ENCODE measurements at places on chromosomes 2 and 18.

DNA sequence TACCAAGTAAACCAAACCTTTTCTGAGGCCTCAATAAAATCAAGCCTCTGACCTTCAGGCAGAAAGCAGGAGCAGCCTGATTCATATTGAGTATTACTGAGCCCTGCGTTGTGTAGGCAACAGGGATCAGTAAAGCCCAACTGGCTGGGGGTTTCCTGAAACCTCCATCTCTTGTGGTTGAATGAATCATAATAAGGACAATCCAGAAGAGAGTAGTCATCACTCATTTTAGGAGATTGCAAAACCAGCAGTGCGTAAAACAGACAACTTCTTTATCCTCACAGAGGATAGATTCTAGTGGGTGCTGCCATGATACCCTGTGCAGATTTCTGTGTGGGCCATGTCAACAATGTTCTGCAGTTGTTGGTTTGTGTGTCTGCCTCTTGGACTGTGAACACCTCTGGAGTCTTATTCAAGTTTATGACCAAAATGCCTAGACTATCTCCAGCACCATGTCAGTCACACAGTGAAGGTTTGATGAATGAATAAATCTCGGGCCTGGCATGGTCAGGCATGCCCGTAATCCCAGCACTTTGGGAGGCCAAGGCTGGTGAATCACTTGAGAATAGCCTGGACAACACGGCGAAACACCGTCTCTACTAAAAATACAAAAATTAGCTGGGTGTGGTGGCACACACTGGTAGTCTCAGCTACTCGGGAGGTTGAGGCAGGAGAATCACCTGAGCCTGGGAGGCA, 51.8 kb upstream of the RAB27B start:
- DNase-seq = no peak

GRCh38 chr2:72883356-72883962, 3.7 kb upstream of the SPR start:
- no peak for DNase-seq

DNA sequence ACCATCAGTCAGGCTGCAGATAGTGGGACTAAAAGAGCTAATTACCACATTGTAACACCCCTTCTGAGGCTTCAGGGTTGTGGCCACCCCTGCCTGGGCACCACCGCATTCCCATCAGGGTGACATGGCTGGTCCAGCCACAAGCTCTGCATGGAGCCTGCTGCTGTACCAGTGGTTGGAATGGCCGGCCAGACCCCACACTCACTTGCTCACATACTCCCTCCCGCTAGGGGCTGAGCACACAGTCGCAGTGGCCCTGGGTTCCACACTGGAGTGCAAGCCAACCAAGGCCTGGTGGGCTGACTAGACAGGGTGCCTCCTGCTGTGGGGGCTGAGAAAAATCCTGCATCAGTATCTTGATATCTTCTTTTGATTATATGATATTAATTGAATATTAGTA, 182.8 kb upstream of the STK17B start:
- DNase-seq = no peak

GRCh38 chr2:64698668-64699444, 45.1 kb upstream of the SERTAD2 start:
- no peak for DNase-seq

GRCh38 chr18:33022370-33022769, 249.5 kb upstream of the KLHL14 start:
- no peak for DNase-seq

DNA sequence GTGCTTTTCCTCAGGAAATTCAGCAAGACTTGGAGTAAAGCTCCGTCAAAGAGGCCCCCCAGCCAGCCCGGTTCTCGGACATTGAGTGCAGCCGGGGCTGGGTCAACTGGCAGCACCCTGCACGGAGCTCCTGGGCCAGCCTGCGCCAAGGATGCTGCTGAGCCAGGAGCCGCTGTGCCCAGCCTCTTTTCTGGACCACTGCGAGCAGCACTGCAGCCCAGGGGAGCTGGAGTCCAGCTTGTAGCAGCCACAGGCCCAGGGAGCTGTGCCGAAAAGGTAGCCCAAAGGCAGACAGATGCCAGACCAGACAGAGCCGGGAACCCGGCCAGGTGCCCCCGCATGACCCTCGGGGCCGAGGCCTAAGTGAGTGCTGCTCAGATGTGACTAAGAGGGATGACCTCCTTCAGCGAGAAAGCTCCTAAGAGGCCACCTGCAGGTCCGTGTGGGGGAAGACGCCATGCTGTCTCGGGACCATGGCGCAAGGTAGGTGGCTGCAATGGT, 7.3 kb downstream of the CLHC1 start:
- DNase-seq = no peak

DNA sequence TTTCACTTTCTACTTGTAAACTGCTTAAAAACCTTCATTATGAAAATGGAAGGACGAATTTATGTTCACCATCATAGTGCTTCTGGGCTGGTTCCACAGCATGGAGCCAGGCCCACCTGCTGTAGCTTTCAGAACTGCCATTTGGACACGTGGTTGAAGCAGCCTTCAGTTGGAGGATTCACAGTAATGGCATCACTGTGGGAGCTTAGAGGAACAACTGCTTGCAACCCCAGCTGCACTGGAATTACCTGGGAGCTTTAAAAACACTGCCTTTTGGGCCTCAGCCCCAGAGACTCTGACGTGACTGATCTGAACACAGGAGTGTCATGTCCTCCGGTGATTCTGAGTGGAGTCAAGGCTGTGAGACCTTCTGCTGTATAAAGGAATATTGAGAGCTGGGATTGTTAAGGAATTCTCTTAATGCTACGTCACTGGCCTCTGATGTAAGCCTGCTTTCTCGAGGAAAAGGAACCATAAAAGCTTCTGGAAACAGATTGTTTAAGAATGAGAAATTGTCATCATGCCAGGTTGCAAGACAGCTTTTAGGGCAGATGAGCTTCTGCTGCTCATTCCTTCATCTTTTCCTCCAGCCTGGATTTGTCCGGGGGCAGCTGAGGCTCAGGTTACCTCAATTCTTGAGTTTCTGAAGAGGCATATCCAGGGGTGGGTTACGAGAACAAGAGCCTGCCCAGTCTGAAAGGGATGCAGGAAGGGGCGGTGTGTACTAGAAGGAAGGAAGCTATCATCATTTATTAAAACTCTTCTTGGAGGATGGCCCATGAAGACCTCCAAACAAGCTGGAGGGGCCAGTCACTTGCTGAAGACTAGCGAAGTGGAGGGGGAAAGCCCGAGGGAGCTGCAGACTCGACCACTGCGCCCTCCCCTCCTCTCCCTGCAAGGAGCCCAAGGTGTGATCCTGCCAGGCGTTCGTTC, 1.3 kb upstream of the IL1R1 start:
- no peak for DNase-seq

- peak; percentile 57 for DNase-seq
These were observed at the start of gene HPCAL1 for GRCh38 chr2:10302479-10303180. Gene HPCAL1, plus strand, starts transcription at chr2:10302904. Its CDS starts 116,854 bp downstream, at chr2:10419758.

GRCh38 chr18:23127090-23127489, 8.2 kb upstream of the CABLES1 start:
- DNase-seq = no peak

- DNase-seq = no peak
These were observed 35.7 kb downstream of the MYO3B start for GRCh38 chr2:170213651-170214050.

- no peak for DNase-seq
These were observed 55.4 kb upstream of the SMIM21 start for GRCh38 chr18:75482880-75483279.

- DNase-seq = no peak
These were observed 60.5 kb downstream of the STPG4 start for GRCh38 chr2:47094511-47095142.

DNA sequence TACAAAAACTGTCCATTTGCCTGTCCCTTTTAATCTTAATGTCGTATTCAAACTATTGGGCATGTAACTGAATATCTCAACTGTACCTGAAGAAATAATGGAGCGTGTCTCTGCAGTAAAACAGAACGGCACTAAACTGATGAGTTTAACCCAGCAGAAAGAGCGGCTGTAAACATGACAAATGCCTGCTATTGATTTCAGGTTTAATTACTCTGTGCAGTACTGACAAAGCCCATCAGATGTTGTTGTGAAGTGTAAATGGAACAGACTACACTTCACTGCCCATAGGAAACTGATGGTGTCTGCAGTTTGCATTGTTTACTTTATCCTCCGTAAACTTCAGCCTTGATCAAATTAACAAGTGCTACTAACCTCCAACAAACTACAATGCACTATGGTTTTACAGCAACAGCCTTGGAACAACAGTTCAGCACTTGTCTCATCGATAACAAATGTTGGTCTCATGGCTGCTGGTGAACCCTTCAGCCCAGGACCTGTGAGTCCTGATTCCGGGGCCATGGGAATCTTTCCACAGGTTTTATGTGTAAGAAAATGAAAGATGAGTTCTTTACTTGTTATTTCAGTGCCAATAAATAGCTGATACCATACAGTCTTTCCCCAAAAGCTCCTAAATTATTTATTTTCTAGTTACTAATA, 316.5 kb downstream of the CCDC178 start:
- DNase-seq = peak; percentile 83

GRCh38 chr2:146417942-146418341, 1426.9 kb upstream of the ACVR2A start:
- DNase-seq = no peak

- DNase-seq = no peak
These were observed 66.0 kb downstream of the CSRNP3 start for GRCh38 chr2:165535471-165535870.

- no peak for DNase-seq
These were observed 83.1 kb downstream of the BCL11A start for GRCh38 chr2:60470340-60470739.

GRCh38 chr2:234881413-234882241, 70.2 kb upstream of the SH3BP4 start:
- no peak for DNase-seq

DNA sequence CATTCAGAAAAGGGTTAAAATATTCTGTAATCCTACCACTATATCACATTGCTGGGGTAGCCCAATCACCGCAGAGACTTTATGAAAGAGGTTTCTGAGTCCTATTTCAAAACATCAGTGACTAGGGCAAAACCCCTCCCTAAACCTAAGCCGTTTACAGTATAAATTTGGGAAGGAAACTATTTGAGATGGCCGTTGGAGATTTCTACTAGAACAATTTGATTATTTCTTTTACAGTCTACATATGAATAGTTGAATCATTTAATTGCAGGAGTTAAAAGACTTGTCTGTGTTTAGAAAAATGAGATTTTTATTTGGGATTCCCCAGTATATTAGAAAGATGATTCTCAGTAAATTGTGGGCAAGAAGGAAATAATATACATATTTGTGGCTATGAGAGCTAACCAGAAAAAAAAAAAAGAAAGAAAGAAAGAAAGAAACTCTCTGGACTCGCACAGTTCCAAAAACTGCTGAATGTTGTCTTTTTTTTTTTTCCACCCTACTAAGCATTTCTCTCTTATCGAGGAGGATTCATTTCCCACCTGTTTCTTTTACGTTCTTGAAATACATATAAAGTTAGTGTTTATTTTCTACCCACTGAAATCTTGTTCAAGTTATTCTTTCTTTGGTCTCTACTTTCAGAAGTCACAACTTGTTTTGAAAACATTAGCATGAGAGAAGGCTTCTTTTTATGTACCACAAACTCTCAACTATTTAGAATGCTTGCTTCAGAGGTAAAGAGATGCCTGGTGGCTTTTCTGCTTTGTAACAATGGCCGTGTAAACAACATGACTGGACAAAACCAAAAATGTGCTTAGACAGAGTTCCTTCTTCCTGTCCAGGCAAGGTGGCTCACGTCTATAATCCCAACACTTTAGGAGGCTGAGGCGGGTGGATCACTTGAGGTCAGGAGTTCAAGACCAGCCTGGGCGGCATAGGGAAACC, 65.9 kb downstream of the BCL2 start:
- DNase-seq = no peak

- DNase-seq = no peak
These were observed 34.5 kb upstream of the ARL5A start for GRCh38 chr2:151862700-151863099.

- DNase-seq = no peak
These were observed 408.1 kb downstream of the THSD7B start for GRCh38 chr2:137173463-137173862.

DNA sequence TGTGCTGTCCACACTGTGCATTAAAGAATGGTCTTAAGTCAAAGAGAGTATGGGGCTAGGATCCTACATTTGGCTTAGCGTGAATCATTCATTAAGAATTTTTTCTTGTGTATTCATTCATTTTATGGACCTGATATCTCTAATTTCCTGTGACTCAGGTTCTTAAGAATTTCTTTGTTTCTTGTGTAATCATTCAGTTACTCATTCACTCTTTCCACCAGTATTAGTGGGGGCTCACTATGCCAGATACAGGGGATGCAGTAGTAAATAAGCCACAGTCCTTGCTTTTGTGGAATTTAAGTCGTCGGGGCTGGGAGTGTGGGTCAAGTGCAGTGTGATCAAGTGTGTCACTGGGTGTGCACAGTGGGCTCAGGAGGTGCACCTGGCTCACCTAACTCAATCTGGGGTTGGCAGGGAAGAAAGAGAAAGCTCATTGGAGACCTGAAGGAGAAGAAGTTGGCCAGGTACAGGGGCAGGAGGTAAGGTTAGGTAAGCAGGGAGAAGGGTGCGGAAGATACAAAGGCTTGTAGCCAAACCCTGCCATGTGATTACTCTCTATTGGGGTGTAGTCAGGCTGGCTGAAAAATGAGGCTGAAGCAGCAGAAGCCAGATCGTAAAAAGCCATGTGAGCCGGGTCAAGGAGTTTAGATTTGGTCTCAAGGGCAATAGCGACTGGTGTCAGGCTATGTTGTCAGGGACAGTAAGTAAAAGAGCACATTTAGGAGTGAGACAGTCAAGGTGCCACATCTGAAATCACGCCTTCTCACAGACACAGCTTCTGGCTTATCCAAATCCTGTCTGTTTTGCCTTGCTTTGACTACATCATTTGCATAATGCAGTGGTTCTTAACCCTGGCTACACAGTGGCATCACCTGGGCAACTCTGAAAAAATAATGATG, 67.2 kb downstream of the KCTD1 start:
- DNase-seq = no peak

- DNase-seq = no peak
These were observed 28.1 kb upstream of the THOC1 start for GRCh38 chr18:295756-296490.

GRCh38 chr2:149148194-149149006, 109.9 kb downstream of the LYPD6B start:
- no peak for DNase-seq

DNA sequence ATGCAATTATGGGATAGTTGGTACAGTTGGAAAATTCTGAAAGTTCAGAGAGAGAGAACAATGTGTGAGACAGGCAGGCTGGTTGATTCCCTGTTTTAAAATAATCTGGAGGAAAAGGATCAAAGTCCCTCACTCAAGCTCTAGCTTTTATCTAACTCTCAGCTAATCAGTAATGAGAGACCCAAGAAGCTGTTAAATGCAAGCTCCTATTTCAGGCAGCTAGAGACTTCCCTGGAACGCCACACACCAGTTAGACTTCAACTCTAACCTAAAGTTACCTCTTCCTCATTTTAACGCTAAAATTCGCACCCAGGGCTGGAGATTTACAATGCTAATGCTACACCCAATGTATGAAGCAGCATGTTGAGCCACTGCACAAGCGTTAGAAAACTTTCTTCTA, 243.1 kb downstream of the EN1 start:
- DNase-seq = no peak

- no peak for DNase-seq
These were observed 9.8 kb downstream of the CKAP2L start for GRCh38 chr2:112754564-112754963.

All from NCI-H1417 treated with DMSO at 0.1 percent for 48 hours (cell line).